ENCODE measurements at places on chromosomes 13 and 19.

- DNase-seq, result no peak
These were observed 144.2 kb downstream of the FOXO1 start for GRCh38 chr13:40522282-40522681.

GRCh38 chr19:4365791-4366665 is 22.7 kb downstream of the MPND start:
- no peak for DNase-seq

DNA sequence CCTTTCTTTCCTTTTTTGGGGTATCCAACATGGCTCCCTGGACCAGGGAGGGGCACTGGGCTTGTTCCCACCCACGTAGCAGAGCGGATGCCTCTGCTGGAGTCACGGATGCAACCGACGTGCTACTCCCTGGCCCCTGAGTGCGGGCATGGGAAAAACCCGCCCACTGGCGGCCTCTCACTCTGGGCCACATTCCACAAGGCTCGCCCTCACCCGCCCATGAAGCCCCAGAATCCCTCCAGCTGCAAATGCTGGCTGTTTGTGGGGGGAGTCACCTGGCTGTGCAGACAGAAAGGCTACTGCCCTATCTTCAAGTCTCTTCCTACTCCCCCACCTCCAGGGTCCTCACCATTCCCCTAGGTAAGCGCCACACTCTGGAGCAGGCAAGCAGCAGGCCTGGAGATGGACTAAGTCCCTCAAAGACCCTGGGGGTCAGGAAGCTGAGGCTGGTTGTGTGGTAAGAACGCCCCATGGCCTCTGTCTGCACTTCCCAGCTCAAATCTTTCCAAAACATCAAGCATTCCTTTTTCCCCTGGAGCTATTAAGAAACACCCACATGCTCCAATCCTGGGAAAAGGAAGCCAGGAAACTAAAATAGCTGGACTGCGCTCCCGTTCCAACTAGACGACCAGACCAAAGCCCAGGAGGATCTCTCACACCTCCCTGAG is 17.9 kb upstream of the EPHX3 start:
- no peak for DNase-seq

DNA sequence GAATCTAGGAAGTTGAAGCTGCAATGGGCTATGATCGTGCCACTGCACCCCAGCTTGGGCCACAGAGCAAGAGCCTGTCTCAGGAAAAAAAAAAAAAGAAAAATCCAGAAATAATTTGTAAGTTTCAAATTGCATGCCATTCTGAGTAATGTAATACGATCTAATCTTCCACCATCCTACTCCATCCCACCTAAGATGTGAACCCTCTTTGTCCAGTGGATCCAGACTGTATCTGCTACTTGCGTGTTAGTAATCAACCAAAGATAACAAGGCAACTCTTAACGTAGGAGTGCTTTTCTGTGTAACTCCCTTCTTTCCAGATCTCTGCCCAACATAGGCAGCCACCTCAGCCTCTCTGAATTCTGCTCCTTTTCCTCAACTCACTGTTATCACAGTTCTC is 24.3 kb downstream of the RFC3 start:
- DNase-seq, result no peak

GRCh38 chr19:5826531-5827341 is 12.8 kb downstream of the FUT6 start:
- DNase-seq, result peak; percentile 60

GRCh38 chr13:23325191-23325590 is 108.3 kb downstream of the SACS start:
- DNase-seq, result no peak

DNA sequence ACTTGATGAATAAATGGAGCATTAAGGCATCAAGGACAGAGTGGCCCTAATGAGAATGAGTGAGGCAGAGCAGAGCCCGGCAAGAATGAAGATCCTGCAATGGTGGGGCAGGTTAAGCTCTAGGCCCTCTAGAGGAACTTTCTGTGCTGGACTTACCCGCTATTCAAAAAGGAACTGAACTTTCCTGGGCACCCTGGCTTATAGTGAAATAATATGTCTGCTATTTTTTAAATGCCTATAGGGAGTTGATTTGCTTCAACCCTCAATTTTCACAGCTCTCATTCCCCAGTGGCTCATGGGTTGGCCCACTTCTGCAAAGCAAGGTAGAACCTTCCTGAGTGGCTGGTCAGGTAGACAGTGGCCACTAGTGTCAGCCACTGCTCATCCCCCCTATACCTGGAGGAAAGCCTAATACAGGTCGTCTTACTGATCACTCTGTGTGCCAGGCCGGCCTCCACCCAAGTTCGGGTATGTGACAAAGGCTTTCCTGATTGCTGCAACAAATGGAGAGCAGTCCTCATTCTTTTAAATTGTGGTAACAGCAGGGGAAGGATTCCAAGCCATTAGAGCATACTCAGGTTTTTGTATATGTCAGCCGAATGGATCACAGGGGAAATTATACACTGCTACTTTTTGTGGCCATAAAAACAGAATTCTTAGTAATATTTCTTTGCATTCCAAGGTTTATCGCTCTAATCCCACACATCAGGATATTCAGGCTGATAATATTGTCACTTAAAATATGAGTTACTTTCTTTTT is 103.0 kb downstream of the KL start:
- DNase-seq, result no peak

DNA sequence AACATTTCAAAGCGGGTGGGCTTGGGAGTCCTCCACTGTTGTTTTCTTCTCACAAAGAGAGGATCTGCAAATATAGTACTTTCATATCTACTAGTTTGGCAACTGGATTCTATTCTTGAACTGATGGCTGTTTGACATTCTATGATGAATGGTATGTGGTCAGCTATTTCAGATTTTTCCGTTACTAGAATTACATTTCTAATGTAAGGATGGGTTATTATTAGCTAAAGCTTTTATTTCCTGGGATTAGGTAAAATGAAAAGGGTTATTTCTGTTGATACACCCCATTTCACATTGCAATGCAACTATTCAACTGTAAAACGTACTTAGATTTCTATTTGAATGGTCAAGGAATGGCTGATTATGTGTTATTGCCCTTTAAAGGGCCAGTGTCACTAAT is 629.7 kb downstream of the DACH1 start:
- no peak for DNase-seq

- DNase-seq, result no peak
These were observed 18.2 kb upstream of the DCUN1D2 start for GRCh38 chr13:113508521-113509254.

DNA sequence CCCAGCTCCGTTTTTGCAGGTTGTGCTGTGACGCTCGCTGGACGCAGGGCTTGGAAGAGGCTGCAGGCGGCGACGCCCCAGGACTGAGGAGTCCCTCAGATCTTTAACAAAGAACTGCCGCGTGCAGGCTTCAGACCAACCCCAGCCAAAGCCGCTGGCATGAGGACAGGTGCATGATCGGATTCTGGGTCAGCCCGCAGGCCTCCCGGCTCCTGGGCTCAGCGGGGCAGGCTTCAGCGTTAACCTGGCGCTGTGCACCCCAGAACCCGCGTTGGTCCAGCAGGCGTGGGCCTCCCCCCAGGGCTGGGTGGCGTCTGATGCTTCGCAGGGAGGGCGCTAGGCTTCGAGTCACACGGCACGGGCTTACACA is 920 bp upstream of the TIMM13 start:
- peak; percentile 52 for DNase-seq

- no peak for DNase-seq
These were observed 1.8 kb downstream of the VASP start for GRCh38 chr19:45508861-45509691.

DNA sequence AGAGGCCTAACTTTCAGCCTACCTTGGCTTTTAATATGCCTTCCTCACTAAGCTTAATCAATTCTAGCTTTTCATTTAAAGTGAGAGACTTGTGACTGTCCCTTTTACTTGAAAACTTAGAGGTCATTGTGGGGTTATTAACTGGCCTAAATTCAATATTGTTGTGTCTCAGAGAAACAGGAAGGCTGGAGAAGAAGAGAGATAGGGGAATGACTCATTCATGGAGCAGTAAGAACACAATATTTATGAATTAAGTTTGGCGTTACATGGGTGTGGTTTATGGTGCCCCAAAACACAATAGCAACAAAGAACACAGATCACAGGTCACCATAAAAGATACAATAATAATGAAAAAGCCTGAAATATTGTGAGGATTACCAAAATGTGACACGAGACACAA is 612.1 kb downstream of the TBC1D4 start:
- DNase-seq, result no peak

- no peak for DNase-seq
These were observed 1.3 kb upstream of the DNAJC15 start for GRCh38 chr13:43021926-43022670.

DNA sequence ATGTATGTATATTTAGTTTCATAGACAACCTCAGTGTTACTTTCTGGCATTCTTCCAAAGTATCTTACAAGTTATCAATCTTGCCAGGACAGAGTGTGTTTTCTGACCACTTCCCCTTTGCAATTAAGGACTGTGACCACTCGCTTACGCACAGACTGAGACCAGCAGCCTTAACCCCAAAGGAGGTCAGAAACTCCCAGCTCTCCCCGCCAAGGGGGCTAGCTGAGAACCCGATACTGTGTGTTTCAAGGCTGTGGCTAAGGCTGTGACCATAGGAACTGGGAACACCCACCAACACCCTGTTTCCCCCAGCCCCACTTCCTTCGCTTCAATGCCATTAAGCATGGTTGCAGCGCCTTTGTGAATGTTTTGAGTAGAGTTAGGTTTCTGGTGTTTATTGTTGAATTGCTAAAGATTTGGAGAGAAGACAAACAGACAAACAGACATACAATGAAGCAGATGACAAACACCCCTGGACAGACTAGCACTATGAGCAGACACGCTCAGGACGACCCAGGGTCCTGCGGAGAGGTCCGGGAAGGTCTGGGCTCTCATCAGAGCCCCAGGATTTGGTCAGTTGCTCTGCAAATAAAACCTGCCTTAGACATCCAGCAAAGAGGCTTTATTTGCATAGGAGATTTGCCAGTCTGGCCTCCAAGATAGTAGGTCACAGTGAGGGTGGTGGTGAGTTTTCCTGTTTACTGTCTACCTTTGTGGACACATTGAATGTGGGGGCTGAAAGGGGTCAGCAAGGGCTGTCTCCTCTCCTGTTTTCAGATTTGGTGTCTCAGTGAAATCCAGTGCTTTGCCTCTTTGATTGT is 25.0 kb upstream of the TNFSF11 start:
- peak; percentile 63 for DNase-seq
